ENCODE measurements at places on chromosomes 3 and 15. TPM values are rescaled to one million over a fixed set of nuclear protein-coding genes. Genes with fewer than 3 reads are reported as not detected.

GRCh38 chr15:63107895-63108546, 13.6 kb upstream of the LACTB start:
- DNase-seq: no peak
- H3K4me3 ChIP-seq: no peak overlapping the region
- no peak overlapping the region for H3K27ac ChIP-seq
- H3K36me3 ChIP-seq: no peaks in the 10 kb centered on the region
- peaks cover 20% of the 10 kb centered on the region for H3K27me3 ChIP-seq

DNA sequence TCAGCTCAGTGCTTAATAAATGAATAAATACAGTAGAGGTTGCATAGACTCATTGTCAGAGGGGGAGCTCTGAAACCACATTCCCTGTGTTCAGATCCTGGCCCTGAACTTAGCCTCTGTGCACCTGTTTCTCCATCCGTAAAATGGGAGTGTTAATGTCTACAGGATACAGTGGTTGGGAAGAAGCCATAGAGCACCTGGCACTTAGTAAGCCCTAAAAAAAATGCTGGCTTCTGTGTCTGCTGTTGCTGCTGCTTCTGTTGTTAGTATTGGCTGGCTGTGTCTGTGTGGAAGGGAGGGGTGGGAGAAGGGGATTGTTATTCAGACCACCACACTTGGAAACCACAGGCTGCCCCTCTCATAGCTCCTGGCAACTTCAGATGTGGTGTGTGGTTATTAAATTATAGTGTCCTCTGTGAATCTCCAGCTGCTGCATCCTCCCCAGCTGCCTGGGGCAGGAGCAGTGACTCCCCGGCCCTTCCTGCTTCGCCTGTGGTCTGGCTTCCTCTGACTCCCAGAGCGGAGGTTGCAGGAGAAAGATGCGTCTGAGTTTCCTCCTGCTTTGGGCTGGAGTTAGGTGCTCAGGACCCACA, 31.0 kb downstream of the FGD5 start:
- peaks cover 28% of the 10 kb centered on the region for H3K27me3 ChIP-seq
- H3K4me1 ChIP-seq: peaks cover 17% of the 10 kb centered on the region
- no peak for DNase-seq
- H3K4me3 ChIP-seq: no peak overlapping the region
- no peak overlapping the region for H3K27ac ChIP-seq

GRCh38 chr15:99303907-99304306, 52.6 kb downstream of the LRRC28 start:
- DNase-seq: no peak
- H3K4me1 ChIP-seq: no peaks in the 10 kb centered on the region
- H3K4me3 ChIP-seq: no peak overlapping the region
- H3K27ac ChIP-seq: no peak overlapping the region
- no peaks in the 10 kb centered on the region for H3K27me3 ChIP-seq
- H3K36me3 ChIP-seq: no peaks in the 10 kb centered on the region

DNA sequence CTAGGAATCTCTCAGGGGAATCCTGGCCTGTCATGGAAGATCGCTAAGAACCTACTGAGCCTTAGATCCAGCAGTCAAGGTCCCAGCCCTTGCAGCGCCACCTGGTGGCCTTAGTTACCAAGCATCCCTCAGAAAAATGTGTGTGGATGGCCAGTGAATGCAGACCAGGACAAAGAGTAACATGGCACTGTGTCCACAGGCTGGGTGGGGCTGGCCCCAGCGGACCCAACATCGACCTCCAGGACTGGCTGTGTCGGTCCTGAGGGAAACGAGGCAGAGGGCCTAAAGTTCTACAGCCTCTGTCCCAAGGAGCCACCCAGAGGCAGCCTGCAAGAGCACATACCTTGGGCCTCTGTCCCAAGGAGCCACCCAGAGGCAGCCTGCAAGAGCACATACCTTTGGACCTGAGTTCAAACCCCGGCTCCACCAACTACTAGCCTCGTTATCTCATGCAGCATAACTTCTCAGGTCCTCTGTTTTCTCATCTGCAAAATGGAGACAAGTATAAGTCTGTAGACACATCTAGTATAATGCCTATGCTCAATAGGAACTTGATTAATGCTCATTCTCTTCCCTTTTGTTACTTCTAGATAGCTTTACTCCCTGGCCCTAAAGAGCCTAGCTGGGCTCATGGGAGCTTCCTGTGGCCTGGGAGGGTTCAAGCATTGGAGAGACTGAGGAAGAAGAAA, 57.5 kb upstream of the HERC1 start:
- H3K27ac ChIP-seq: peak overlapping the region; percentile 86
- peaks cover 65% of the 10 kb centered on the region for H3K4me1 ChIP-seq
- peak; percentile 80 for DNase-seq
- H3K4me3 ChIP-seq: peak overlapping the region; percentile 25
- no peaks in the 10 kb centered on the region for H3K36me3 ChIP-seq
- no peaks in the 10 kb centered on the region for H3K27me3 ChIP-seq

- H3K4me1 ChIP-seq: no peaks in the 10 kb centered on the region
- no peak overlapping the region for H3K27ac ChIP-seq
- no peaks in the 10 kb centered on the region for H3K27me3 ChIP-seq
- H3K36me3 ChIP-seq: no peaks in the 10 kb centered on the region
Measured at GRCh38 chr3:139758654-139759291, 81.0 kb upstream of the NMNAT3 start.

DNA sequence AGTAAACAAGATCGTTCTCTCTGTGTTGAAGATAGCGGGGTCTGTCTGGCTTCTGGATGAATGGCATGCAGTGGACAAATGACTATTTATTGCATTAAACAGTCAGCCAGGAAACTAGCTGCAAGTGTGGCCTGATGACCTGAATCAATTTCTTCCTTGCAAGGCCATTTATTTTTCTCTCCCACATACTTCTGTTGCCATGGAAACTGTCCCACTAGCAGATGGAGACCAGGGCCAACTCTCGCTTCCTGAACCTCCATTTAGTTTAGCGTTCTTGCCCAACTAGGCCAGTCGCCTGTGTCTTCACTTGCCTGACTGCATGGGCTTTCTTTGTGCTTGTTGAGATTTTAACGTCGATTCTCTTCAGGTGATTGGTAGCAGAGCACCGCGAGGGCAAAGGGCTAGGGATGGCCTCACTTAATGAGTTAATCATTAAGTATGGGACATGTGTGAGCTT, 27.6 kb downstream of the LMCD1 start:
- no peaks in the 10 kb centered on the region for H3K36me3 ChIP-seq
- no peak overlapping the region for H3K27ac ChIP-seq
- no peak for DNase-seq
- peaks cover 2% of the 10 kb centered on the region for H3K27me3 ChIP-seq

DNA sequence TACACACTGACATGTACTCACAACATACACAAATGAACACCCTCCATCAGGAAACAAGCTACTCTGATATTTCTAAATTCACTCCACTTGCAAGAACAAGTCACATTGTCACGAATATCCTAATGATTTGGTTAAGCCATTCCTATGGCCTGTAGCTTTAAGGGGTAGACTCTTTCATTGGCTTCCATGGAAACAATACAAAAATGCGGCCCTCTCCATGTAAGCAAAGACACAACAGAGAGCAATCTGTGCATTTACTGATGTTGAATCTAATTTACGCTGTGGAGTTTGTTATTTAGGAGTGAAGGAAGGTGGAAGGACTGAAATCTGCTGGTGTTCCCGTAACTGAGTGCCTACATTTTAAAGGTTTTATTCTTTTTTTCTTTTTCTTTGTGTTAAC, 114.5 kb downstream of the FMN1 start:
- no peak overlapping the region for H3K4me3 ChIP-seq
- H3K27me3 ChIP-seq: peaks cover 3% of the 10 kb centered on the region
- no peaks in the 10 kb centered on the region for H3K36me3 ChIP-seq
- no peaks in the 10 kb centered on the region for H3K4me1 ChIP-seq
- no peak overlapping the region for H3K27ac ChIP-seq

DNA sequence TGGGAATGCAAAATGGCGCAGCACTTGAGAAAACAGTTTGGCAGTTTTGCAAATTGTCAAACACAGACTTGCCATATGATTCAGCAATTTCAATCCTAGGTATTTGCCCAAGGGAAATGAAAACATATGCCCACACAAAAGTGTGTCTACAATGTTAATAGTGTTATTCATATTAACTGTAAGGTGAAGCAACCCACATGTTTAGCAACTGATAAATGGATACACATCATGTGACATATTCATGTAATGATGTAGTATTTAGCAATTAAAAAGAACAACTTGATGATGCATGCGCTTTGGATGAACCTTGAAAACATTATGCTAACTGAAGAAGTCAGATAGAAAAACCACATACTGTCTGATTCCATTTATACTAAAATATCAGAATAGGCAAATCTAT, 539.0 kb upstream of the PPP2R3A start:
- no peak overlapping the region for H3K4me3 ChIP-seq
- no peaks in the 10 kb centered on the region for H3K27me3 ChIP-seq
- H3K27ac ChIP-seq: no peak overlapping the region
- no peaks in the 10 kb centered on the region for H3K36me3 ChIP-seq
- no peak for DNase-seq

- DNase-seq: no peak
- H3K4me3 ChIP-seq: peak overlapping the region; percentile 91
- peak overlapping the region; percentile 93 for H3K27ac ChIP-seq
- H3K36me3 ChIP-seq: peaks cover 20% of the 10 kb centered on the region
- H3K4me1 ChIP-seq: peaks cover 54% of the 10 kb centered on the region
- H3K27me3 ChIP-seq: no peaks in the 10 kb centered on the region
Measured at GRCh38 chr3:197961582-197961945, 1.5 kb downstream of the LMLN start.

GRCh38 chr15:35674873-35675781, 129.2 kb upstream of the DPH6 start:
- no peak overlapping the region for H3K27ac ChIP-seq
- H3K4me3 ChIP-seq: no peak overlapping the region
- peaks cover 2% of the 10 kb centered on the region for H3K27me3 ChIP-seq
- peaks cover 15% of the 10 kb centered on the region for H3K4me1 ChIP-seq

DNA sequence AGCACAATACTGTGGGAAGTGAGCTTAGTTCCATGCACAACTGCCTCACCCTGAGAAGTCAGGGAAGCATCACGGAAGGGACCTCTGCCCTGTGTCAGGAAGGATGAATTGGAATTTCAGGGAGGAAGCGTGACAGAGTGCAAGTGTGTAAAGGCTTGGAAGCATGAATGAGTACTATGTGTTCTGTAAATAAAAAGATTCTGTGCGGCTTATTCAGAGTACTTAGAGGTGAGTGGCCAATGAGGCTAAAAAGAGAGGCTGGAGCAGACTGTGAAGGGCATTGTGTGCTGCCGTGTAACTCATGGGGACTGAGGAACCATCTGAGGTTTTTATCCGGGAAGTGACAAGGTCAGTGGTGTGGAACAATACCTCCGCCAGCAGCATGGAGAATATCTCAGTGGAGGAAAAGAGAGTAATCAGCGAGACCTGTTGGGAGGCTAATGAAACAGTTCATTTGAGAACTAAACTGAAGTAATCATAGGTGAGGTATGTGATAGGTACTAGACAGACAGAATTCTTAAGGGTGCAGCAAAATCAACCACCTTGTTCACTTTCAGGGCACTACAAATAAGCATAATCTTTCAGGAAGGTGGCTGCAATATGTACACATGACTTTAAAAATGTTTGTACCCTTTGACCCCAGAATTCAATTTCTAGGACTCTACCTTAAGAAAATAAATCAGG, 64.9 kb upstream of the SPRED1 start:
- H3K36me3 ChIP-seq: no peaks in the 10 kb centered on the region
- DNase-seq: no peak
- no peak overlapping the region for H3K27ac ChIP-seq
- no peaks in the 10 kb centered on the region for H3K4me1 ChIP-seq
- peaks cover 22% of the 10 kb centered on the region for H3K27me3 ChIP-seq

DNA sequence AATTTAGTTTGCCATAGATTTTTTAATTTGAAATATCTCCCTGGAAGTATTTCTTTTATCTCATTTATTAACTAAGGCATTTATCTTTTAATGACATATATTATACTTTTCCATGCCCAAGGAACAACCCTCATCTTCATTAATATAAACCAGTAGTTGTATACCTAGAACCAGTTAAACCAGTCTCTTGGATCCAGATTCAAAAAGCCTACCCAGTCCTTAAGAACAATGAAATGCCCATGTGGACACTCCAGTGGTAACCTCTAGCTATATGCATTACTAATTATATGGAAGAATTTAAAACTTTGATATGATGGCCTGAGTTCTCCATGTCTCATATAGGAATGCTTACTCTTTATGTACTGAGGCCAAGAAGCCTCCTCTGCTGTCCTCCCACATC, 4.8 kb downstream of the SIDT1 start:
- no peaks in the 10 kb centered on the region for H3K27me3 ChIP-seq
- DNase-seq: no peak
- no peak overlapping the region for H3K4me3 ChIP-seq
- no peak overlapping the region for H3K27ac ChIP-seq
- H3K4me1 ChIP-seq: peaks cover 38% of the 10 kb centered on the region

DNA sequence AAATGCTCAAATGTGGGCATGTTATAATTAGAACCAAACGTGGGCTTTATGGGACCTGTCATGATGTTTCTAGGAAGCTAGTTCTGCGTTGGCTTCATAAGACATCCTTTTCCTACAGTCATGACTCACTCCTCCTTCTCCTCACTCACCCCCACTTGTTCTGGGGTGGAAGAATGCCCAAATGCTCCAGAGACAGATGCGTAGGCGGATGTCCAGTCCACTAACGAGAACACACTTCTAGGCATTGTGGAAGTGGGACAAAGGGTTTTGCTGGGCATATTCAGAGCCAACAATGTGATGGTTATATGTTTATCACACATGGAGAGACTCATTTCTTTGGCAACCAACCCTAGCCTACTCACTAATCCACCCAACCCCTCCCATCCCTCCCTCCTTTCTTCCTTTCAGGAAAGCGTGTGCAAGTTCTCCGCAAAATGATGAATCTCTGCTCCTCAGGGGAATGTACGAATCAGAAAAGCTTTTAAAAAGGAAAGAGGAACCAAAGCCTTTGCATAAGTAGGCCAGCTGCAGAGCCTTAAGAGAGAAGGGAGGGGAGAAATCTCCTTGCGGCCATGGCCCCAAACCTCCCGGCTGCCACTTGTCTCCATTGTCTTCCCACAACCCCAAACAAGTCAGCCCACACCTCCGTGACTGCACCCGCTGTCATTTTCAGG, 123.0 kb upstream of the SPRED1 start:
- H3K27me3 ChIP-seq: peaks cover 33% of the 10 kb centered on the region
- no peak overlapping the region for H3K4me3 ChIP-seq
- H3K36me3 ChIP-seq: no peaks in the 10 kb centered on the region

- no peaks in the 10 kb centered on the region for H3K36me3 ChIP-seq
- no peak overlapping the region for H3K4me3 ChIP-seq
- no peak for DNase-seq
- no peak overlapping the region for H3K27ac ChIP-seq
- H3K4me1 ChIP-seq: no peaks in the 10 kb centered on the region
Measured at GRCh38 chr3:191047930-191048329, 151.1 kb upstream of the OSTN start.

GRCh38 chr3:172367205-172368105, 80.8 kb downstream of the GHSR start:
- no peaks in the 10 kb centered on the region for H3K4me1 ChIP-seq
- no peak overlapping the region for H3K27ac ChIP-seq
- H3K4me3 ChIP-seq: no peak overlapping the region
- H3K36me3 ChIP-seq: peaks cover 2% of the 10 kb centered on the region
- no peak for DNase-seq

- H3K36me3 ChIP-seq: no peaks in the 10 kb centered on the region
- H3K27ac ChIP-seq: no peak overlapping the region
- peaks cover 6% of the 10 kb centered on the region for H3K27me3 ChIP-seq
- H3K4me1 ChIP-seq: no peaks in the 10 kb centered on the region
- H3K4me3 ChIP-seq: no peak overlapping the region
Measured at GRCh38 chr3:134630506-134630905, 20.3 kb downstream of the KY start.

The DZIP1L gene
- not detected for total RNA-seq

The XCR1 gene
- total RNA-seq: not detected

The GRK7 gene
- not detected for total RNA-seq

The DPPA4 gene
- total RNA-seq: not detected

The TBCCD1 gene
- 19.4 TPM for total RNA-seq

The FILIP1L gene
- 1.5 TPM for total RNA-seq

The ROBO1 gene
- 3.1 TPM for total RNA-seq

Measured in activated CD8-positive, alpha-beta T cell treated with anti-CD3 and anti-CD28 coated beads, Interleukin-2, amount 10 ng/mL, durations not matched to agents 7 days and 5 days (primary cell).